ENCODE measurements at places on chromosomes 6 and 20.

DNA sequence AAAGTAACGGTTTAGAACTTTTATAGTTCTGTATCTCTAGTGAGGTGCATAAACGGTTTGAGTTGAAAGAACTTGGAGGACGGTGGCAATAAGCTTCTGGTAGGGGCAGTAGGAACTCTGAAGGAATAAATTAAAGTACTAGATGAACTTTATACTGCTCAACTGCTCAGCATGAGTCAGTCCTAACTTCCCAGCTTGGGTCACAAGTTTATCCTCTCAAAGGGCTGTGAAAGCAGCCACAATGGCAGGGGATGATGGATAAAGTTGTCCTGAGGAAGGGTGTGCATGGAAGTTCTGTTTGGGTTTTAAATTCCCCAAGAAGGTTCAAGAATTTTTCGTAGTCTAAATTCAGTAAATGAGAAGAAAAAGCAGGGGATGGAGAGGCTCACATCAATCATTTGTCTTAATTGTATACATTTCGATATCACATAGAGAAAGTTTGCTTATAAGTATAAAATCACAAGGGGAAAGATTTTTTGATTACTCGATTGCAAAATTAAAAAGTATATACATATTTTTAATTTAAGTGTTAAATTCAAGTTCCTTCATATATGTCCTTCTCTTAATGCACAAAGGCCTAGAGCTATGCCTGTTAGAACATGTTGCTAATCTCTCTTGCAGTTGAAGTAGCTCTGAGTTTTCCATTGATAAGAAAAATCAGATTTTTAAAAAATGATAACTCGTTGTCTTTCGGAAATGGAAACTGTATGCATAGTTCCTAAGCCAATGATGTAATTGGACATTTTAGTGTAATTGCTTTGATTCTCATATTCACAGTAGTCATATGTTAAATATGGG, 55.3 kb upstream of the JAG1 start:
- no peak for DNase-seq

GRCh38 chr20:59075934-59076508, 33.4 kb upstream of the PRELID3B start:
- DNase-seq, result no peak

DNA sequence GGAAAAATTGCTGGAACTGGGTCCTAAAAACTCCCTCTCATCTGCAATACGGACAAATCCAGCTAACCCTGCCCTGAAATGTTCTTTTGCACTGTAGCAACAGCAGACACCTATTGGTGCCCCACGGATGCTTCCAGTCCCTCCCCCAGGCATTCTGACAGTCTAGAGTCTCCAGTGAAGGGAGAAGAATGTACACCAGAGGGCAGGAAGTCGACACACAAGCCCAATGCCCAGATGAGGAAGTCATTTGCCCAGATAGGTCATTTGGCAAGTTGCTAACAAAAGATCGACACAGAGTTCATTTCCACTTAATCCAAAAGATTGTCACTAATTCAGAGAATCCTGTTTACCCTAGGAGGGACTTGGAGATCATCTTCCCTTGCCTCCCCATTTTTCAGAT, 293.0 kb upstream of the PRDM1 start:
- DNase-seq, result no peak

DNA sequence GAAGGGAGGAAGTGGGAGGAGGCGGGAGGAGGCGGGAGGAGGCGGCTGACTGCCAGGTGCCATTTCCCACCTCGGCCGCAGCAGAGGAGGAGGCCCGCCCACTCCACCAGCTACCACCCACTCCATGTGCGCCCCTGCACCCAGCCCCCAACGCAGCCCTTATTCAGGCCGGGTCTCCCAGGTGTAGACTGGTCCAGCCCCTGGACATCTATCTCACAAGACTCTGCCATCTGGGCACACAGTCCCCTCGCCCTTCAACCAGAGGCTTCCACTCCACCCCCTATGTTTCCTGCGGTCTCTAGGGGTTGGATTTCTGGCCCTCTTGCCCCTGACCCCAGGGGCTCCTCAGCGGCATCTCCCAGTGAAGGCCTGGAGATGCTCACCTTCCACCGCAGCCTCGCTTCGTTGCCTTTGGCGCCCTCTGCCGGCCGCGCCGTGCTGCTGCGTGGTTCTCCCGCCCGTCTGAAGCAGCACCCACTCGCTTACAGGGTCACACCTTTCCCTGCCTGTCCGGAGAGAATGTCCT, 32.6 kb upstream of the FAM83D start:
- DNase-seq, result peak; percentile 63

DNA sequence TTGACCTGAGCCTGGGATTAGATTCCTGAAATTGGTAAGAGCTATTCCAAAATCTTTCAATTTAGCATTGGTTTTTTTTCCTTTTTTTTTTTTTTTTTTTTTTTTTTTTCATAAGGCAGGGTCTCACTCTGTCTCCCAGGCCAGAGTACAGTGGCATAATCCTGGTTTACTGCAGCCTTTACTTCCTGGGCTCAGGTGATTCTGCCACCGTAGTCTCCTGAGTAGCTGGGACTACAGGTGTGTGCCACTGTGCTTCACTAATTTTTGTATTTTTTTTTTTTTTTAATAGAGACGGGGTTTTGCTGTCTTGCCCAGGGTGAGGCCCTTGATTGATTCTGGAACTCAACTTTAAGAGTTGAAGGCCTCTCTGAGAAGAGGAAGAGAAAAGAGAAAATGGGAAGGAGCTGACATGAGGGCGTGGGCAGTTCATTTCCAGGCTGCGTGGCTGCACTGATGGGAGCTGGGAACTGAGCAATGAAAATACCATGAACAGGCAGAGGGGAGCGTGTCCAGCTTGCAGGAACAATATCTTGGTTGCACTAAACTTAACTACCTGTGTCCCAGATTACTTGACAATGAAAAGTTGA, 24.6 kb downstream of the KDM1B start:
- no peak for DNase-seq

DNA sequence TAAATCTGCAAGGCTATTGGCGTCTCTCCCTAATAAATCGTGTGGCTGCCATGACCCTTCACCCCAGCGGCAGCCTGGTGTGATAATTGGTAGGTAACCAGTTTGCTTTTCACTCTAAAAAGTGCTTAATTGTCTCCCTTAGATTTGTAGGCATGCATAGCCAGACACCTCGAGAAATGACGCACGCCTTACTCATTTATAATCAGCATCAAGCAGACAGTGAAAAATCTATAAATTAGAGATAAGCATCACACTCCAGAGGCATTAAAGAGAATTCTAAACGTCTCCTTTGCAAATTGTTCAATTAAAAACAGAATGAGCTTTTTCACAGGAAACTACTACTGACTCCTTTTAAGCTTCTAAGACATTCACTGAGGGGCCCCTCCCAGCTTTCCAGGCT, 110.2 kb upstream of the RPS6KA2 start:
- DNase-seq, result peak; percentile 57

- DNase-seq, result peak; percentile 12
Measured at GRCh38 chr20:41316602-41317545, 657 bp downstream of the ZHX3 start.

DNA sequence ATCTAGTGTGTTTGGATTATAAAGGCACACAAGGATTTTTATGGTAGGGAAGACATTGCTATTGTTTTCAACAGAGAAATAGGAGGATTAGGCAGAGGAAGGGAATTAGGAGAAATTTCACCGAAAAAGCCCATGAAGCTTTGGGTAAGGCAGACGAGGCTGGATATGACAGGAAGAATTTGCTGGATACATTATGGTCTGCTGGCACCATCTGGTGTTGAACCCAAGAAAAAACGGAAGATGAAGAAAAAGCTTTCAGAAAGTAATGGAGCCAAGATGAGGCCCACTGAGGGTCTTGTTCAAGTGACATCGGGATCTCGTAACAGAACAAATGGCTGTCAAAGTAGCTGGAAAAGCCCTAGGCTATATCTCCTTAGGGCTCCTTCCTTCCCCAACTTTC, 56.5 kb downstream of the OR2J2 start:
- DNase-seq, result no peak

GRCh38 chr6:72530152-72530551, 91.7 kb upstream of the KCNQ5 start:
- no peak for DNase-seq

DNA sequence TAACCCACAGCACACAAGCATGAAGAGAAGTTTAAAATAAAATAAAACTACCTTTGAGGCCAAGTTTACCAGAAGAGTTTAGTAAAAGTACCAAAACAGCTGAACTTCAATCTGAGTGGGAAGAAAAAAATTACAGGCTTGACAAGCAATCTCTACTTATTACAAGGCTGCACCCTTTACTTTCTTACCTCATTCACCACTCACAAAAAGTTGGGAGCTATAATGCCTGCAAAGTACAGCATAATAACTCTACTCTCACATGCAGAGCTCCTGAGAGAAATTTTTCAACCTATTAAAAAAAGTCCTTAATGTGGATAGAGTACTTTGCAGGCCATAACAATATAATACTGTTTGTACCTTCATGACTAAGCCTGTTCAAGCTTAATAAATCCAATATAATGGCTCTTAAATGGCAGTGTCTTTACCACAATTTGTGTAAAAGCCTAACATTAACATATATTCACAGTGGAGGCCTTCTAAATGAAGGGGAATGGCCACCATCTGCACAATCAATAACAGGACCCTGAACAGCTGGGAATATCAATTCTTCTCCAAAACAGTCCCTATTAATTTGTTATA, 103.1 kb downstream of the DST start:
- no peak for DNase-seq

- DNase-seq, result peak; percentile 23
Measured at GRCh38 chr6:73134588-73134987, 90.7 kb downstream of the KHDC1L start.

DNA sequence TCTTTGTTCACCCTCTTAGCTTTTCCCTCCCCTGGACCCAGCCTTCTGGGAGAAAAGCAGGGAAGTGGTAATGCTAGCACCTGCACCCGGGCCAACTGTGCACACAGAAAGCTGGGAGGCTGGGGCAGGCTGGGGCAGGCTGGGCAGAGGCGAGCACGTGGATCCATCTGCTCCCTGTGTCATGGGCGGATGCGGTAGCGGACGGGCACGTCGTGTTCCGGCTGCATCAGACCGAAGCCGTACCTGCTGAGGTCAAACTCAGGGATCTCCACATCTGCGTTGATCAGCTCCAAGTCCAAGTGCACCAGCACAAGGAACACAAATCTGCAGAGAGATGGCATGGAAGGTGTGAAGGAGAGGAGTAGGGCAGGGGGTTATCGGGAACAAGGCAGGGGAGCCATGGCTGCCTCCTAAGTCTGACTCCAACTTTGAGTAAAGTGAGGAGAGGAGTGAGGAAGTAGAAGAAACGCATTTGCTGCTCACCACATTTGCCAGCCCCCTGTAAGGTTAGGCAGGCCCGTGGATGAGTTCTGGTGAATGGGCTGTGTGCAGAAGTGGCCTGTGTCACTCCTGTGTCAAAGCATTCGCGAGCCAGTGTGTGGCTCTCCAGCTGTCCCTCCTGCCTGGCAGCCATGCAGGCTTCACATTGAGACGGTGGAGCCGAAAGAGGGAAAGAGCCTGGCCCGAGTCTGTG, 25.4 kb upstream of the KCNB1 start:
- no peak for DNase-seq

GRCh38 chr20:36399147-36399968, 93.2 kb downstream of the DLGAP4 start:
- peak; percentile 65 for DNase-seq
